ENCODE measurements at places on chromosomes 5 and 9.

DNA sequence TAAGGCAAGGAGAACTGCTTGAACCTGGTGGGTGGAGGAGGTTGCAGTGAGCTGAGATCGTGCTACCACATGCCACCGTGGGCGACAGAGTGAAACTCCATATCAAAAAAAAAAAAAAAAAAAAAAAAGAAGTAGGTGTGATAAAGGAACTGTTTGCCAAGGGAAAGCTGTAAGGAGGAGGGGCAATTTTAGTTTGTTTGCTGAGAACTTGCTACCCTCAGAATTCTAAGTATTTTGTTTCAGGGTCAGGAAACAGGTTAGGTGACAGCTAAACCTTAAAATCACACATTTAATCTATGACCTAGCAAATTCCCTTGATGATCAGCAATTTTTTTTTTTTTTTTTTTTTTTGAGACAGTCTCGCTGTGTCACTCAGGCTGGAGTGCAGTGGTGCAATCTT lies 7.2 kb upstream of the ARRDC3 start:
- DNase-seq = no peak

- DNase-seq = no peak
Observed at GRCh38 chr5:155625897-155626543, 612.5 kb downstream of the KIF4B start.

DNA sequence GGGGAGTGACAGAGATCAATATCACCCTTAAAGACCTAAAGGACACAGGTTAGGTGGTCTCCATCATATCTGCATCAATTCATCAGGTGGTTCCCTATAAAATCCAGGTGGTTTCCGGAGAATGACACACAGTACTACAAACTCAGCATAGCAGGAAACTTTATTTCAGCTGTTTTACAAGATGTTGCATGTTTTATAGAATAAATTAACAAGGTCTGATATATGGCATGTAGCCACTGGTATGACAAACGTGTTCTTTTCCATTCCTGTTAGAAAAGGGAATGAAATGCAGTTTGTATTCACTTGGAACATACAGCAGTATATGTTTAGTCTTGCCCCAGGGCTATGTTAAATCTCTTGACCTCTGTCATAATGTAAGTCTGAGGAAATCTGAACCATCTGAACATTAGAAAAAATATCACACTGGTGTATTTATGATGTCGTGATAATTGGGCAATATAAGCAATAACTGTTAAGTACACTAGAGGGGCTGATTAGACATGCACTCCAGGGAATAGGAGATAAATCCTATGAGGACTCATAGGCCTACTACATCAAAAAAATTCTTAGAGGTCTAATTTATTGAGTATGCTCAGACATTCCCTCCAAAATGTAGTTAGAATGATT lies 42.2 kb upstream of the TNFSF8 start:
- no peak for DNase-seq

DNA sequence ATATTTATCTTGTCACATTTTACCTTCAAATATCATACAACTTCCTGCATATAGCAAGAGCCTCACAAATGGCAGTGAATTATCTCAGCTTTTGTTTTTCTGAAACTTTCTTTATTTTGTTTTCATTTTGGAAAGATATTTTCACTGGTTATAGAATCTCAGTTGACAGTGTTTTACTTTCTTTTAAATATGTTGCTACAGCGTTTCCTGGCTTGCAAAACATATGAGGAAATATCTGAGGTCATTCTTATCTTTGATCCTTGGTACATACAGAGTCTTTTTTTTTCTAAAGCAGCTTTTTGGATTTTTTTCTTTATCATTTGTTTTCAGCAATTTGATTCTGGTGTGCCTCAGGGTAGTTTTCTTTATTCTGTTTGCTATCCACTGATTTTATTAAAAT lies 77.6 kb upstream of the CEP78 start:
- DNase-seq = no peak

DNA sequence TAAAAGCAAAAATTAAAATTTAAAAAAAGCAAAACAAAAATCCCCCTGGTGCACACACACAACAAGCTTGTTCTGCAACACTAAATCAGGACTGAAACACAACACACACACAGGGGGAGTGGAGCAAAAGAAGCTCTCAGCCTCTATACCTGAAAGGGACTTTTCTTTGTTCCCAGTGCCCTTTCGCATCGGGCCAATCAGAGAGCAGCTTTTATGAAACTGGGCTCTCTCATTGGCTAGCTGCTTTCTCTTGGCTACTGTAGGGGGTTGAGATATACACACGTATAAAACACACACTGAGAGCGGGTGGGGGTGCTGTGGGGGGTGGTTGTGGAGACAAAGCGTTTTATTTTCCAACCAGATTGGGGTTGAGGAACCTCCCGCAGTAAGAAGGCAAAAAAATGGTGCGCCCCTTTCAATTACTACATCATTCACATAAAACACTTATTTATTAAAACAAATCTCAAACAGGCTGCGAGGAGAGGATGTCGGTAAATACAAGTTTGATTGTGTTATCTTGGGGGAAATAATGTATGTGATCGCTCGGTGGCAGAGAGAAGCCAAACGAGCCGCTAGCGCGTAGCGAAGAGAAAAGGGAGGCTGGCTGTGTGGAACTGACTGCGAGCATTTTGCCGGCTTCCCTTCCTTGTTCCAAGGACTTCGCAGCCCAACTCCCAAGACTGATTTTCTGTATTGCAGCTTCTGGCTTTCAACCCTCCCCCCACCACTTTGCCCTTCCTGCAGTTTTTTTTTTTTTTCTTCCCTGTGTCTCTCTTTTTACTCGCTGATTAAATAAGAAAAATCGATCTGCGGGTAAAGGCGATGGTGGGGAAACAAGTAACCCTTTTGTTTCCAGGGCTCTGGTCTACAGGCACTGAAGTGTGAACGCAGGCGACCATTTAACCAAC lies 2.5 kb upstream of the ZNF608 start:
- peak; percentile 59 for DNase-seq

DNA sequence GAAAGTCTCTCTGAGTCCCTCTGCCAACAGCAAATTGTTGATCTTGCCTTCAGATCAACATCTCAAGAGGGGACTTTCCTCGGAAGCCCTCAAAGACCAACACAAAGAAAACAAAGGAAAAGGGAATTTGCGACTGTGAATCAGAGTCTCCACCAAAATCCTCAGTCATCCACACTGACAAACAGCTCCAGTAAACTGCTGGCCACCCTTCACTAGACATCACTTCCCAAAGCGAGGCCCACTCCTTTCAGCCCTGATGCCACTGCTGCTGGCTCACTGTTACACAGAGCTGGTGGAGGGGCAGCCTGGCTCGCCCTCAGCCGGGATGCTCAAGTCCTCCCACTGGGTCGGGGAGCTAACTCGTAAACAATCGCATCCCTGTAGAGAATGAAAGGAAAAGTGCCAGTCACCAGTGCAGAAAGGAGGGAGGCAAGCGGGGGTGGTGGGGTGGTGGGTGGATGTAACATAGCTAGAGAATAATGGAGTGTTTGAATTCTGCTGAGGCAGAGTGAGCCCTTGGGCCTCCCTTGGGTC lies 1.3 kb downstream of the FGF1 start:
- DNase-seq = no peak

DNA sequence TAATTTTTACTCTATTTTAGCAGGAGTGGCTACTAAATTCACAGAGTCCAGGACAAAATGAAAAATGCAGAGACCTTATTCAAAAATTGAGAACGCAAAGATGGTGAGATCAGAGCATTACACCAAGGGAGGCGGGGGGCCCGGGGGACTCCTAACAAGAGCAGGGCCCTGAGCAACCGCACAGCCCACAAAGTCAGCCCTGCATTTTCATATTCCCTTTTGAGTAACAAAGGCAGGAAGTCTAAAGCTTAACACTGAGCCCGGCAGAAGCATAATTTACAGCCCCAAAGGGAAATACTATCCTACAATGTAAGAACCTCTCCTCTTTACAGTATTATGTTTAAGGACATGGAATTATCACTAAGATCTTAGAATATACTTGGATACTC lies 69.4 kb downstream of the TLE1 start:
- no peak for DNase-seq

- DNase-seq = no peak
Observed at GRCh38 chr9:110958847-110959246, 79.4 kb downstream of the LPAR1 start.

- no peak for DNase-seq
Observed at GRCh38 chr5:116476897-116477537, 97.6 kb downstream of the SEMA6A start.

DNA sequence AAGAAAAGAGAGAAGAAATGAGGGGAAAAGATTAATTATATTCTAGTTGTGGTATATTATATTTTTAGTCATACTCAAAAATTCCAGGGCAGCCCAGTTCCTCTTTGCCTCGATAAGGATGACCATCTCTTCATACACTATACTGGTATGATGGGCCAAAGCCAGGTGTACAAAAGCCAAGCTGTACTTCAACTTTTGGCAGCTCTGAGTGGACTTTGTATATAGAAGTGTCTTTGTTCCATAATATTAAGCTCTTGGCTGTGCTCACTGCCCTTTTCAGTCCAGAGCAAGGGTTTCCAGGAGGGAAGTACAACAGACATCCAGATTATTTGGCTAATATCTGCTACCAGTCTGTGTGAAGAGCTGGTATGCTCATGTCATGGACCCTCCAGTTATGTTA lies 934.3 kb upstream of the CDH10 start:
- no peak for DNase-seq

DNA sequence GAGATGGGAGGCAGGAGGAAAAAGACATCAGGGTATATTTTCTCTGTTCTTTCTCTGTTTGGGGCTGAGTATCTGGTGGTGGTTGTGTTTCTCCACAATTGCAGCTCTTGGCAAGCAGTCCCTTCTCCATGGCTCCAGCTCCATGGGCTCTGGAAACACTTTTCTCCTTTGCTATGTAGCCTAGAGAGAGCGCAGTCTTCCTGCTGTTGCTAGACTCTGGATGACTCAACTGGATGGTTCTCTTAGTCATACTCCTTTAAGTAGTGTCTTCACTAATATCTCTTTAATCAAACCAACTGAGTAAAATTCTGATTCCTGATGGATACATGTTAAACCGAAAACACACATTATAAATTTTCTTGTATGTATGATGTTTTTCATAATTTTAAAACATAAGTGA lies 3.3 kb upstream of the PLGRKT start:
- no peak for DNase-seq

GRCh38 chr9:93248386-93249040 lies 64.6 kb downstream of the WNK2 start:
- DNase-seq = no peak

DNA sequence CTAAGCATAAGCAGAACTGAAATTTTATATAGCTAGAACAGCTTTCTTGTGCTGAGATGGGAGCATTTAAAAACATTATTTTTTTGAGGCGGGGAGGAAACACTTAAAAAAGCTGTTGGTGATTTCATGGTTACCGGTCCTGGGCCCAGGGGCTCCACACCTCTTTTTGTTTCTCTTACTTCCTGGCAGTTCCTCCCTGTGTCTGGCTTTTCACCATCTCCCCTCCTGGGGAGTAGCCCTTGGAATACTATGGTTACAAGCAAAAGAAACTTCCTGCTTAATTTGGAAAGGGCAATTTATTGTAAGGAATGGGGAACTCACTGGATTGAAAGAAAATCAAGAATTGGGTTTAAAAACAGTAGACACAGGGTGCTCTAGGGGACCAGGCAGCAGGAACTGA lies 105.1 kb downstream of the SLC24A2 start:
- DNase-seq = no peak

DNA sequence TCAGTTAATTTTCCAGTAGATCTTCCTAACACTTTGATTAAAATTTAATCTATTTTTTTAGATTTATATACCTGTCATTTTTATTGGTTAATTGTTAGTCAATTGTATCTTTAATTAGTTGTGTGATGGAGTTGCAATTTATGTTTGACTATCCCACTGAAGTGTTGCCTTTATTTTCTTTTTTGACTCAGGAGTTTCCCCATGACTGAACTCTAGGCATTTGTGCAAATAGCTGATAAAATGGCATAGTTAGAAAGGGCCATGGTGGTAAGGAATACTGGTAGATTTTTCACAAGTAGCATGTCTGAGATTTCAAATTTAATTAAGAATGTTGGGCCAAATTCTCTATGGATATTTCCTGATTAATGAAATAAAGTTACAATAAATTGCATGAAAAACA lies 273.1 kb upstream of the DAB2 start:
- DNase-seq = no peak

DNA sequence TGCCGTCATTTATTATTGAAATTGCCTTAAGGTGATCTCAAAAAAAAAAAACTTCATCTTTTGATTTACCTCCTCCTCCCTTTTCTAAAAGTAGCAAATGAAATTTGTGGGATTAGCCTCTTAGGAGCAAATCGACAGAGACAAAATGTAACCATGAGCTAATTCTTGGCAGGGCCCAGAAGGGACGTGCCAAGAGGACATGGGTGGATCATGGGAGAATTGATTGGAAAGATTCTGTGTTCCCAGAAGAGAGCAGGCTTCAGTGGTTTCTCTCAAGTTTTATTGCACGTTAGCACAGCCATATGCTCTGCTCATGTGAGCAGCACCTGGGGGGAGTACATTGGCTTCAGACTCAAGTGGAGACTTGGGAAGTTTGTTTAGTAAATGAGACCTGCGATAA lies 394.6 kb downstream of the ELAVL2 start:
- DNase-seq = no peak

DNA sequence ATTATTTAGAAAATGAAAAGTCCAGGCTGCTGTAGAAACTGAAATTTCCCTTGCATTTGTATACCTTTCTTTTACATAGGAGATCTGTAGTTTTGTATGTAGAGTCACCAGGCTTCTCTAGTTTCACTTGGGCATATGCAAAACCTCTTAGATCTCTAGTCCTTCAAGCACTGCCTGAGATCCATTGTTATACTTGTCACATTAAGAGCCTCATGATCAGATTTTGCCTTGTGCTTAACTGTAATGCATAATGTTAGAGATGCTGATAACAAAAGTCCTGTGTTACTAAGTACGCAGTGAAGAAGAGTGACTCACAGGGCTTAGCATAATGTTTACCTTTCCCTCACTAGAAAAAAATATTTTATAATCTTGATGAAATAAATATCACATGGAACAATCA lies 250.2 kb downstream of the CYLC2 start:
- DNase-seq = no peak

DNA sequence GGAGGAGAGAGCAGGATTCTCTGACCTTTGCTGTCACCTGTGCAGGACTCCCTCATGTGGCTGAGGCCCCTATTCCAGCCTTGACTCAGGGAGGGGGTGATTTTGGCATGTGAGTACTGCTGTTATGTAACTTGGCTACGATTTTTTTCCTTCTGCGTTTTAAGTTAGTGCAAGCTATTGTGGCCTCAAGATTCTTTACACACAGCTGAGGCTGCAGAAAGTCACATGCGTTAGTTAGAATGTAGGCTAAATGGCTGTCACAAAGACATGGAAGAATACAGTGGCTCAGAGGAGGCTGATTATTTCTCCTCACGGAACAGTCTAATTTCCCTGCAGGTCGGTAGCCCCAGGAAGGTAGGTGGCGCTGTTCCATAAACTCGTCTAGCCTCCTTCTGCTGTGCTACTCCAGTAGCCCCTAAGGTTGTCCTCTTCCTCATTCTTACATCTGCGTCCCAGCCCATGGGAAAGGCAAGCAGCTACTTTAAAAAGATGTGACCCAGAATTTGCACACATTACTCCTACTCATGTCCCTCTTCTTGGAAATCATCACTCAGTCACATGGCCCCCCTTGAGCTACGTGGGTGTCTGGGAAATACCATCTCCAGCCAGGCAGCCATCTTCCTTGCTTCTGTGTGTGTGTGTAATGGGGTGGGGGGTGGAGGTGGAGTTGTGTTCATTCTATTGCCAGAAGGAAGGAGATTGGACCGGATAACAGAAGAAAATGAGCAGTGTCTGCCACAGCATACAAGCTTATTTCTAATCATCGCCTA lies 486.6 kb downstream of the CCDC171 start:
- no peak for DNase-seq
